Panc1 (cell line): ENCODE measurements at places on chromosomes 2 and 18.

DNA sequence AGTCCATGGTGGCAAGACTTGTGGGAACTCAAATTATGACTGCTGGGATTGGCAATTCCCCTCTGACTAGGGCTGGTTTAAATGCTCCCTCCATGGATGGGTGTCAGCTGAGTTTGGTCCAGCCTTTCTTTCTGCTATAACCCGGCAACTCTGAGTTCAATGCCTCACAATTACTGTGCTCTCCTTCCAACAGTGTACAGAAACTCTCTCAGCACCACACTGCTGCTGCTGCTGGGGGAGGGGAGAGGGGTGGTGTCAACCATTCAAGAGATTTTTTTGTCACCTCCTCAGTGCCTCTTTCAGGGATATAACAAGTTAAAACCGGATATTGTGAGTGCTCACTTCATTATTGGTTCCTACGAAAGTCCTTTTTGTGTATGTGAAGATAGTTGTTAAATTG is 830.3 kb upstream of the NXPH2 start:
- DNase-seq = no peak

- no peak for DNase-seq
Measured at GRCh38 chr2:237939251-237939650, 27.6 kb upstream of the UBE2F start.

- DNase-seq = no peak
Measured at GRCh38 chr18:1657876-1658275, 753.2 kb downstream of the ADCYAP1 start.

- no peak for DNase-seq
Measured at GRCh38 chr2:159209341-159210306, 76.9 kb downstream of the WDSUB1 start.

GRCh38 chr2:199914372-199914958 is 3.4 kb downstream of the C2orf69 start:
- no peak for DNase-seq
